ENCODE measurements at places on chromosomes 6 and 20.

DNA sequence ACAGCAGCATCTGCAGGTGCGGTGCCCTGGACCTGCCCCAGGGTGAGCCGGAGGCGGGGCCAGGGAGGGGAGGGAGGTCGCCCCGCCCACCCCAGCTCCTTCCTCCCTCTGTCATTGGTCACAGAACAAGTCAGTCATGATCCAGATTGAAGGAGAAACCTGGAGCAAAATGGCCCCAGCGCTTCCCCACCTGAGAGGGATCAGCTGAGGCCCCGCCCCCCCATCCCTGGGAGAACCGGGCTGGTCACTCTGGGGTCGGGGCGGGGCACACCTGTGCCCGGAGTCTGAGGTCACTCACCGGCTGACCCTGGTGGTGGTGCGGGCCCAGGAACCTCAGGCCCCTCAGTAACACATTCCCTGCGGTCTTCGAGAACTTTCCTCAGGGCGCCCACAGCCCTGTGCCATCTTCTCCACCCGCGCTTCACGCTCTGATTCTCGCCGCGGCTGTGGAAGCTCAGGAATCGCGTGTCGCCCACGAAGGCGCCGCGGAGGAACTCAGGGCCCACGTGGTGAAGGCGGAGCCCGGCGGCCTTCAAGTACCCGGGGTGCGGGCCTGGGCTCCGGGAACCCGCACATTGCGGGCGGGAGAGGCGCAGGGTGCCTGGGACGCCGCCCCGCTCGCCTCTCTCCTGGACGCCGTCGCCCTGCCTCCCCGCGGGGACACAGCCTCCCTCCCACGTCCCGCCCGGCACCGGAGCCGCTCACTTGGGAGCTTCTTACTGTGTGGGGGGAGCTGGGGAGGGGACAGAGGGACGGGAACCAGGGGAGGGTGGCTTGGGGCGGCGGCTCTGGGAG, 36.4 kb upstream of the HLA-C start:
- DNase-seq, result peak; percentile 74

DNA sequence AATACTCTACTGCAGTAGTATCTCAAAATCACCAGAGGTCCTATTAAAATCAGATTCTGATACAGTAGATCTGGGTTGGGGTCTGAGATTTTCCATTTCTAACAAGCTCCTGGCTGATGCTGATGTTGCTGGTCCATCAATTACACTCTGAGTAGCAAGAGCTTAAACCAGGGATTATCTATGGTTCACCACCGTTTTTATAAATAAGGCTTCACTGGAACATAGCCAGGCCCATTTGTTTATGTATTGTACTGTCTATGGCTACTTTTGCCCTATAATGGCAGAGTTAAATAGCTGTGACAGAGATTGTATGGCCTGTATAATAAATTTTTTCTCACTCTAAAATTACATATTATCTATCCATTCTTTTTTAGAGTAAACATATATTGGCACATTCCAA, 53.0 kb downstream of the NUDT3 start:
- DNase-seq, result no peak

DNA sequence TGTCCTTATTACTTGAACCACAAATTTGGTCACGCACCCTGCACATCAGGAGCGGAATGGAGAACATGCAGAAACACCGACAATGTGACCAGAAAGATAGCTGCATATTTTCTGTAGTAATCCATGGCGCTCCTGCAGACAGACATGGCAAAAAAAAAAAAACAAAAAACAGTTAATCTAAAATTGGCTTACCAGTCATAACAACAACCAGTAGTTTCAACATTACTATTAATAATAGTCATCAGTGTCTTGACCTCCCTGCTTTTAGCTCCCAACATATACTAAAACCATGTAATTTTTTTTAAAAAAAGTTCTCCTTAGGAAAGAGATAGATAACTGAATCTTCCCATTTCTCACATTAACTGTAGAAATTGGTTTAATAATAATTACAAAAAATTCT, 6.8 kb downstream of the CGA start:
- no peak for DNase-seq

DNA sequence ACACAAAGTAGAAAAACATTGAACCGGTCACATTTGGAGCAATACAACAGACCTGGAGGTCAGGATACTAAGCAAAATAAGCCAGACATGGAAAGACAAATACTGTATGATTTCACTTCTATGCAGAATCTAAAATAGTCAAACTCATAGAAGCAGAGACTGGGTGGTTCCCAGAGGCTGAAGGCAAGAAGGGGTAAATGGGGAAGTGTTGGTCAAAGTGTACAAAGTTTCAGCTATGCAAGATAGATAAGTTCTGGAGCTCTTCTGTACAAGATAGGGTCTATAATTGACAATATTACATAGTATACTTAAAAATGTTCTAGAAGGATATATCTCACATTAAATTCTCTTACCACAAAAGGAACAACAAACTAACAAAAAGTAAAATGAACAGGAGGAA, 70.3 kb downstream of the TMEM244 start:
- DNase-seq, result no peak

GRCh38 chr20:54212871-54213270, 5.0 kb downstream of the PFDN4 start:
- no peak for DNase-seq

DNA sequence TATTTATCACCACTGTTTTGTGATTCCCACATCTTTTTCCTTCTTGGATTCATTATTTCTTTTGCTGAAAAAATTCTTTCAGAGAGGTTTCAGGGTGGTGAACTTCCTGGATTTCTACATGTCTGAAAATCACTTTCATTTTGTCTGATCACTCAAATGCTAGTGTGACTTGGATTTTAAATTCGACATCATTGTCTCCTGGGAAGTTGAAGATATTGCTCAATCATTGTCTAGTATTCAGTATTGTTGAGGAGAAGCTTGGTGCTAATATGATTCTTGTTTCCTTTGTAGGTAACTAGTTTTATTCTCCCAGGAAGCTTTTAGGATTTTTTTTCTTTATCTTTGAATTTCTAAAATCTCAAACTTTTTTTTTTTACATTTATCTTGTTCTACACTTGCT, 45.0 kb downstream of the DNAH8 start:
- no peak for DNase-seq

DNA sequence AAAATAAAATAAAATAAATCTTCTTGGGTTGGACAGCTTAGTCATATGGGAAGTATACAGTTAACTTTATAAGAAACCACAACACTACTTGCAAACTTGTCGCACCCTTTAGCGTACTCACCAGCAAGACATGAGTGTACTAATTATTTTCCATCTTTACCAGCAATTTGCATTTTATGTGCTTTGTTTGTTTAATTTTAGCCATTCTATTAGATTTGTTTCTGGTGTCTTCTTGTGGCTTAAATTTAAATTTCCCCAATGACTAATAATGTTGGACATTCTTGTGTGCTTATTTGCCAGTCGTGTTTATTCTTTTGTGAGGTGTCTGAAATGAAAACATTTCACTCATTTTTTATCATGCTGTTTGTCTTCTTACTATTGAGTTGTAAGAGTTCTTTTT, 1172.2 kb upstream of the CITED2 start:
- DNase-seq, result no peak

- DNase-seq, result no peak
Observed at GRCh38 chr6:91276315-91276714, 689.4 kb upstream of the MAP3K7 start.

DNA sequence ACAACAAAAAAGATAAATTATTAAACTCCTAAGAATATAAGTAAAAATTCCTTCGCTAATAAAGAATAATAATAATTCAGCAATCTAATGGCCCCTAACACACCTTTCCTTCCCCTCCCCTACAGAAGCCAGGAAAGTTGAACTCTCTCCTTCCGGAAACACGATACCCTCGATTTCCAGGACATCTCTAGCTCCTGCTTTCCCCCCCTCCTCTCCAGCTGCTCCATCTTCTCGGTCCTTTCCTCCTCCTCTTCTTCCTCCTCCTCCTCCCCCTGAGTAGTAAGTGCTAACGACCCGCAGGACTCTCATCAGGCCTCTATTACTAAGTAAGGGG, 603 bp downstream of the TASP1 start:
- no peak for DNase-seq

- DNase-seq, result no peak
Observed at GRCh38 chr6:20916086-20916485, 381.8 kb downstream of the CDKAL1 start.

- DNase-seq, result no peak
Observed at GRCh38 chr6:53496797-53497375, 48.0 kb downstream of the GCLC start.

DNA sequence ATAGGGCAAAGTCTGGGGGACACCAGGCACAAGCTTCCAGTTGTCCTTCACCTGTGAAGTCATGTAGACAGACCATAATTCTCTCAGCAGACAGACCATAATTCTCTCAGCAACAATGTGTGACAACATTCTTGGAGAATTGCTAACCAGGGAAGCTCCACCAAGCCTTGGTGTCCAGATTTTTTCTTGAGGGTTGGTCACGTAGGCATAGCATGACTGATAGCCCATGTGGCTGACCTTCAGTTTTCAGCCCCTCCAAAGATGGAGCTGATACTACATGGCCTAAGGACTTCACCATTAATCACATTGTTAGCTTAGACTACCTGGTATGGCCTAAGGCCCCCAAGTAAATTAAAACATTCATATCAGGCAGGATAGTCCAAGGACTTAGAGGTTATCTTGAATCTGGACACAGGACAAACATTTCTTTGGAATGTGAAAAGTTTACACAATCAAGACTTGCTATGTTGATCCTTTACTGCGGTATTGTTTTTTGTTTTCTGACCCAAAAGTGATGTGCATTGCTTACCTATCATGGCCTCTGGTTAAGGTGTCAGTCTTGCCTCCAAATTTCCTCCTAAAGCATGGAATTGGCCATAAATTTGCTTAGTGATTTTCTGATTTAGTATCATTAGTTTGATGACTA, 76.9 kb downstream of the CEP57L1 start:
- DNase-seq, result no peak

GRCh38 chr6:151452750-151453427, 963 bp upstream of the RMND1 start:
- DNase-seq, result no peak

GRCh38 chr6:34929241-34929978, 40.4 kb downstream of the ANKS1A start:
- DNase-seq, result no peak

- no peak for DNase-seq
Observed at GRCh38 chr20:40958598-40958997, 70.0 kb upstream of the TOP1 start.

DNA sequence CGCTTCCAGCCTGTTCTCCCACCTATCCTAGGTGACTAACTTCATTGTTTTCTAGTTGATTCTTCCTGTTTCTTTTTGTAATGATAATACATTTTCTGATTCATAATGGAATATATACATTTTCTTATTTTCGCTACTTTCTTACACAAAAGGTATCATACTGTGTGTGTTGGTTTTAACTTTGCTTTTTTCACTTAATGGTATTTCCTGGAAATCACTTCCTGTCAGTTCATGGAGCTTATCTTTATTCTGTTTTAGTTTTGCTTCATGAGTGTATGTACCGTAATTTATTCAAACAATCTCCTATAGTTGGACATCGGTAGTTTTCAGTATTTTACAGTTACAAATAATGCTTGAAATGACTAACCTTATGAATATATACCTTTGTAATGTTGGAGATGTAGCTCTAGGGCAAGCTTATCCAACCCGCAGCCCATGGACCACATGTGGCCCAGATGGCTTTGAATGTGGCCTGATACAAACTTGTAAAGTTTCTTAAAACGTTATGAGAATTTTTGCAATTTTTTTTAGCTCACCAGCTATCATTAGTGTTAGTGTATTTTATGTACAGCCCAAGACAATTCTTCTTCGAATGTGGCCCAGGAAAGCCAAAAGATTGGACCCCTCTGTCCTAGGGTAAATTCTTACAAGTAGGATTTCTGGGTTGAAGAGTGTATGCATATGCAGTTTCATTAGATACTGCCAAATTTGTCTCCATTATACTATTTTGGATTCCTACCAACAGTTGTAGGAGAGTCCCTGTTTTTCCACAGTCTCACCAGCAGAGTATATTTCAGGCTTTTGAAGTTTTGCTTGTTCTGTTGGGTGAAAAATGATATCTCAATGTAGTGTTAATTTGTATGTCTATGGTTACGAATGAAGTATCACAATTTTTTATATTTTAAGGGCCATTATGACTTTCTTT, 16.7 kb downstream of the TRMT11 start:
- DNase-seq, result no peak

- DNase-seq, result no peak
Observed at GRCh38 chr20:1706079-1706478, 48.5 kb upstream of the SIRPG start.

GRCh38 chr6:107563694-107564588, 74.0 kb downstream of the SOBP start:
- no peak for DNase-seq

- DNase-seq, result no peak
Observed at GRCh38 chr6:46017726-46018125, 2.1 kb upstream of the CLIC5 start.

GRCh38 chr20:21237956-21238799, 65.0 kb upstream of the XRN2 start:
- no peak for DNase-seq

DNA sequence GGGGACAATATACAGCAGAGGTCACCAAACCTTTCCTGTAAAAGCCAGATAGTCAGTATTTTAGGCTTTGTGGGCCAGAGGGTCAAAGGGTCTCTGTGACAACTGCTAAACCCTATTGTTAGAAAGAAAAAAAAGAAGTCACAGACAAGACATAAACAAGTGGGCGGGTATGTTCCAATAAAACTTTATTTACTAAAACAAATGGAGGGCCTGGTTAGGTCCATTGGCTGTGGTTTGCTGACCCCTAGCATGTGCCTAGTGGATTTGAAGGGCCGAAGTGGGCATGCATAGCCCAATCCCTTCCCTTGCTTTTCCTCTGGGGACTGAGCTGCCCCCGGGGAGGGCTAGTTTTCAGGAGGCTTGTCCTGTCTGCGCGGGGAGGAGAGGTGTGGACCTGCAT, 78.9 kb downstream of the SULF2 start:
- DNase-seq, result no peak

DNA sequence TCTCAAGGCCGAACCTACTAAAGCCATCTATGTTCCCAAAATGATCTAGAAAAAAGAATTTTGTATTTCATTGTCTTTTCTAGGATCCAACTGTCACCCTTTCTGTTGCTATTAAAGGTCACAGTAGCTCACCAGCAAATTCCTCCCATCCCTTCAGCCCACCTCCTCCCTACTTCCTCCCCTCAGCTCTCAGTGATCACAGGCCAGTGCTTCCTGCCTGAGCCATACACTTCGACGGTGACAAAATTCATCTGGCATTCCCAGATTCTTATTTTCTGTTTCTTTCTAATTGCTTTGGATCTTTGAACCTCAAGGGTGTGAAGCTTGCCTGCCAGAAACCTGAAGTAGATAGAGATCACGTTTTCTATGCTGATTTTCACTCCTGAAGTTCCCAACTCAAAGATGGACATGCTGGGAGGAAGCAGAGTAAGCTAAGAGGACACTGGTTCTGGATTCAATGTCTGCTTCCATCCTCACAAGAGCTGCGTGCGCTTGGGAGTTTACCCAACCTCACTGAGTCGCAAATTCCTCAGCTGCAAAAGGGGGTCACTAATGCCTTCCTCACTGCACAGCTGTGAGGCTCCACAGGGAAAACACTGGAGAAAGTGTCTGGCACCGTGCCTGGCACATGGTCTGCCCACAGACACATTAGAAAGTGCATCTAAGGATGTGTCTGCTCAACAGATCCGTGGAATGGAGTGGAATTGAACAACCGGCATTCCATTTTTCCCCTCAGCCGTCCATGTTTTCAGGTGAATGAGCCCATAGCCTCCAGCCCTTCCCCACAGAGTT, 34.5 kb downstream of the MDGA1 start:
- no peak for DNase-seq

GRCh38 chr20:61728786-61729770, 336.6 kb downstream of the TAF4 start:
- DNase-seq, result no peak

- DNase-seq, result no peak
Observed at GRCh38 chr20:15656124-15656523, 917.1 kb downstream of the KIF16B start.

GRCh38 chr6:149316108-149316727, 1.3 kb upstream of the TAB2 start:
- no peak for DNase-seq

All from activated CD4-positive, CD25-positive, alpha-beta regulatory T cell treated with anti-CD3 and anti-CD28 coated beads, Interleukin-2, amount 50 U/mL, for 72 hours (primary cell).